ENCODE measurements at places on chromosomes 1 and 21.
A peak's percentile ranks its signal among the peaks of the same experiment; 100 is the strongest.

GRCh38 chr1:77398152-77398551 lies 116.3 kb downstream of the AK5 start:
- no peak for DNase-seq
- no peaks in the 10 kb centered on the region for H3K36me3 ChIP-seq
- no peaks in the 10 kb centered on the region for H3K4me1 ChIP-seq
- H3K27ac ChIP-seq: no peak overlapping the region

DNA sequence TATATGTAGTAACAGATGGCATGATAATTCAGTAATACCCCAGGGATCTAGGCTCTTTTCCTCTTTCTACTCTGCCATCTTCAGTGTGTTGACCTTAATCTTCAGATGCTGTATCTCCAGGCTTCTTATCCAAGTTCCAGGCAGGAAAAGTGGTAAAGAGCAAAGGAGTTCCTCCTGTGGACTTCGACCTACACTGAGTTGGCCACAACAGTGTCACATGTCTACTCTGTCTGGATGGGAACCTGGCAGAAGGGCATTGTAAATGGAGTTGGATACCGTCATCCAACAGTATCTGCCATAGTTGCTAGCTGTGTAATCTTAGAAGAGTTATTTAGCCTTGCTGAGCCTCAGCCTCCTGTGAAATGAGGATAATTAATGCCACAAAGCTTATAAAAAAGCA lies 21.9 kb downstream of the IL23R start:
- H3K27me3 ChIP-seq: no peaks in the 10 kb centered on the region
- H3K27ac ChIP-seq: no peak overlapping the region
- H3K4me1 ChIP-seq: no peaks in the 10 kb centered on the region

DNA sequence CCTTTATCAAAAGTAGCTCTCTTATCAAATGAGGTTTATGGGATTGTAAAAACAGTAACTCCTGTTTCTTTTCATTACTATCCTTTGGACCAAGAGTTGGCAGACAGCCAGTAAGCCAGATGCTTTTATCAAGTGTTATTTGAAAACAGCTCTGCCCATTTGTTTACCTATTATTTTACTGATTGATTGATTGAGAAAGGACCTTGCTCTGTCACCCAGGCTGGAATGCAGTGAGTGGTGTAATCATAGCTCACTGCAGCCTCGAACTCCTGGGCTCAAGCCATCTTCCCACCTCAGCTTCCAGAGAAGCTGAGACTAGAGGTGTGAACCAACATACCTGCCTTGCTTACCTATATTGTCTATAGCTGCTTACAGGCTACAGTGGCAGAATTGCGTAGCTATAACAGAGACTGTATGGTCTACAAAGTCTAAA lies 3.6 kb downstream of the PRKAB2 start:
- no peak overlapping the region for H3K27ac ChIP-seq
- peaks cover 40% of the 10 kb centered on the region for H3K4me1 ChIP-seq
- H3K27me3 ChIP-seq: no peaks in the 10 kb centered on the region
- no peak overlapping the region for H3K4me3 ChIP-seq
- H3K36me3 ChIP-seq: peaks cover 40% of the 10 kb centered on the region

DNA sequence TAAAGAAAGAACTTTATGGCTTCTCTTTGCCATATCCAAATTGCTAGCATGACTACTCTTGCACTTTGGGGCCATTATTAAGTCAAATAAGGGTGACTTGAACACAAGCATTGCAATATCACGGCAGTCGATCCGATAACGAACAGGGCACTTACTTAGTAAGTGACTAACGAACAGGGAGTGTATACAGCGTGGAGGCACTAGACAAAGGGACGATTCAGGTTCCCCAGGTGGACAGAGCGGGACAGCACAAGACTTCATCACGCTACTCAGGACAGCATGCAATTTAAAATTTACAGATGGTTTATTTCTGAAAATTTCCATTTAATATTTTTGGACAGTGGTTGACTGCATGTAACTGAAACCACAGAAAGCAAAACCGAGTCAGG lies 5.4 kb upstream of the PITHD1 start:
- no peak overlapping the region for H3K27ac ChIP-seq
- H3K27me3 ChIP-seq: no peaks in the 10 kb centered on the region
- no peak for DNase-seq
- no peak overlapping the region for H3K4me3 ChIP-seq
- peaks cover 17% of the 10 kb centered on the region for H3K4me1 ChIP-seq

DNA sequence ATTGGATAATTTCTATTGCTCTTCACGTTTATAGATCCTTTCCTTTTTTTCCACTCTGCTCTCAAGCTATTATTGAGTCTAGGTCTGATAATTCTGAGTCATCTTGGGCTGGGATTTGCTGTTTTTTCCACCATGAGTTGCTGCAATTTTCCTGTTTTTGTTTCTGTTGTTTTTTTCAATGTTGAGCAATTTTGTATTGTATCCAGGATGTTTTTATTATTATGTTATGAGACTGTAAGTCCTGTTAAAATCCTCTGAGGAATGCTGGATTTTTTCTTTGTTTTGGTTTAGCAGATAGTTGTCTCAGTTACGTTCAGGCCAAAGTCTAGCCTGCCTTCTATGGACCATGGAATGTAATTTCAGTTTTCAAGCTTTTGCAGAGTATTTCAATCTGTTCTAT lies 13.0 kb upstream of the SLC35A3 start:
- H3K4me3 ChIP-seq: no peak overlapping the region
- H3K4me1 ChIP-seq: no peaks in the 10 kb centered on the region
- no peak overlapping the region for H3K27ac ChIP-seq
- DNase-seq: no peak

DNA sequence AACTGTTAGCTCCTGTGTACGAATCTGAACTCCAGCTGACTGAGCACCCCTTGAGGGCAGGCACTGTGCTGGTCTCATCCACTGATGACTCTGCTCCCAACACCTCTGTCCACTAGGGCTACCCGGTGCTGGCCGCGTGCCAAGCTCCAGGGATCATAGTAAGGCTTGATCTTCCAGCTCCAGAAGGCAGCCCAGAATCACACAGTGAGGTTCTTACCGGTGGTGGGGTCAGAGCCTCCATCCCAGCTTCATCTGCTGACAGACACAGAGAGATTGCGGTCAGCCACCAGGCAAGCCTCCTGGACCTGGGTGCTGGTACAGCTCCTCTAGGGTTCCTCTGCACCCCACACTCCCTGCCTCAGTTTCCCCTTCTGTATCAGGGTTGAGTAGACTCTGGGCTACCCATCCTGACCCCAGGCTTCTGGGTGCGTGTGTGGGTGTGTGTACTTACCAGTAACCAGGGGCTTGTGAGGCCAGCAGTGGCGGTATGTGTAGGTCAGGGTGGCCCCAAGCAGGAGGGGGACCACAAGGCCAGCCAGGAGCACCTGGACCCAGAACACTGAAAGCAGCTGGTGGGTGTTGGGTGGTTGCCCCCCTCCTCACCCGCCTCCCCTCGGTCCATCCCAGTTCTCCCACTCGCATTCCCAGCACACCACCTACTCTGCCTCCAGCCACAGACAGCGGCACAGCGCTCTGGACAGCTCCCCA lies 3.4 kb downstream of the TNFRSF25 start:
- H3K4me1 ChIP-seq: peaks cover 22% of the 10 kb centered on the region
- peaks cover 47% of the 10 kb centered on the region for H3K27me3 ChIP-seq
- no peak for DNase-seq
- peaks cover 11% of the 10 kb centered on the region for H3K36me3 ChIP-seq
- no peak overlapping the region for H3K27ac ChIP-seq

- peak overlapping the region; percentile 42 for H3K4me3 ChIP-seq
- no peak overlapping the region for H3K27ac ChIP-seq
- no peaks in the 10 kb centered on the region for H3K36me3 ChIP-seq
- H3K4me1 ChIP-seq: peaks cover 87% of the 10 kb centered on the region
- peaks cover 80% of the 10 kb centered on the region for H3K27me3 ChIP-seq
Observed at GRCh38 chr1:20477348-20478056, 8.5 kb downstream of the CAMK2N1 start.

GRCh38 chr1:32775640-32776337 lies 41.4 kb downstream of the YARS1 start:
- H3K4me1 ChIP-seq: peaks cover 27% of the 10 kb centered on the region
- peaks cover 55% of the 10 kb centered on the region for H3K36me3 ChIP-seq
- H3K27me3 ChIP-seq: no peaks in the 10 kb centered on the region
- DNase-seq: no peak
- H3K27ac ChIP-seq: peak overlapping the region; percentile 93

DNA sequence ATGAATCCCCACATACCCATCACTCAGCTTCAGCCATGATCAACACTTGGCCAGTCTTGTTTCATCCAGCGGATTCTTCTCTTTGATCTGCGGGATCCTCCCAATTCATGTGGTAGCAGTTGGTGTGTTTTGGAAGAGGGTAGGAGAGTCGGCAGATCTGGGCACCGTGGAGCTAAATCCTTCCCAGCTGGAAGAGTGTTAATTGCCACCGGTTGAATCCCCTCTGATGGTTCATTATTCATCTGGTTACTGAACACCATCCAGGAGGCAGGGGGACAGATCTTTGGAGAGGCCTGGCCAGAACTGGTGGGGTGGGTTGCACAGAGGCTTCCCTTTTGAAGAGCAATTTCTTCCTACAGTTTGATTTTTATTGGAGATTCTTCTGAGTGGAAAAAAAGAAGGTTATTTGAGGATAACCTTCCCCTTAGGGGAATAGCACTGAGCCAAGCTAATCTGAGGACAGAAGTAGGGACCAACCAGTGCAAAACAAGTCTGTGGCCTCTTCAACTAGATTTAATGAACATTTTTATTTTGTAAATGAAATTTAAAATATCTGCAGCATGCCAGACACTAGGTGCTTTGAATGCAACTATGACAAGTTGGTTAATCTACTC lies 8.1 kb downstream of the NFASC start:
- peaks cover 46% of the 10 kb centered on the region for H3K4me1 ChIP-seq
- no peak overlapping the region for H3K27ac ChIP-seq

DNA sequence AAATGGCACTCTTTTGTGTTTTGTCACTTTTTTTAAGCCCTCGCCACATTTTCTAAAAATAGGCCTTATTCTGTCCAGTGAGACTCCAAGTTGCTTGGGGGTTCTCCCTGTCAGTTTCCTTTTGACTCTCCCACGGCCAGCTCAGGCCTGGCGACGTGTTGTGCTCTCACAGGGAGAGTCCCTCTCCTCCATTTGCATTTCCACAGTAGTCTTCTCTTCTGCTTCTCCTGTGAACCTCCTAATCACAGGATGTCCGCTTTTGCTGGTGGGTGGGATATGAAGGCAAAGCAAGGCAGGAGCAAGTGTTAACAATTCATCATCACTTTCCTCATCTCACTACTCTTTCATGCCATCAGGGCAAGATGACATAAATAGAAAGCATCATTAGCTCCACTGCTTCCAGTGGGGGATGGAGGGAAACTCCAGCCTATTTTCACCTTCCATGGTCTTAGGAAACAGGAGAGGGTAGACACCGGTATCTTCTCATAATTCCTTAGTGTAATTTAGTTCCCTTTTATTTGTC lies 99.8 kb downstream of the INTS7 start:
- no peaks in the 10 kb centered on the region for H3K27me3 ChIP-seq
- H3K36me3 ChIP-seq: peaks cover 2% of the 10 kb centered on the region
- no peak overlapping the region for H3K4me3 ChIP-seq
- no peak for DNase-seq
- peaks cover 50% of the 10 kb centered on the region for H3K4me1 ChIP-seq
- H3K27ac ChIP-seq: peak overlapping the region; percentile 55

DNA sequence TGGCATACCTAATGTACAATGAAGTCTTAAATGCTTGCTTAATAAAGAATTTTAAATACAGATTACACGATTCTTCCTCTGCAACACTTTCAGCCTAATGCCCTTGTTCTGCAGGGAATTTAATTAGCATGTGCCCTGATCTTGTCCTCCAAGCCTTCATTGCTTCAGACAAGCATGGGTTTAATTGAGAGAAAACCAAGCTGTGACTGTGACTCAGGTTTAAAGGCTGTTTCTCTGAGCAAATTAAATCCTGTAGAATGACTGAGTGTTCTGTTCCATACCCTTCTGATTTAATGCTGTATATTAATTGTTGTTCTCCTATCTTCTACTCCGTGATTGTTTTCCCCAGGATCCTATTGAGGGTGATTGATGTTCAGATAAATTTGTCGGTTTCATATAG lies 269.0 kb upstream of the PRMT6 start:
- no peak overlapping the region for H3K27ac ChIP-seq
- DNase-seq: no peak
- no peaks in the 10 kb centered on the region for H3K27me3 ChIP-seq
- H3K36me3 ChIP-seq: no peaks in the 10 kb centered on the region
- peaks cover 5% of the 10 kb centered on the region for H3K4me1 ChIP-seq
- no peak overlapping the region for H3K4me3 ChIP-seq

DNA sequence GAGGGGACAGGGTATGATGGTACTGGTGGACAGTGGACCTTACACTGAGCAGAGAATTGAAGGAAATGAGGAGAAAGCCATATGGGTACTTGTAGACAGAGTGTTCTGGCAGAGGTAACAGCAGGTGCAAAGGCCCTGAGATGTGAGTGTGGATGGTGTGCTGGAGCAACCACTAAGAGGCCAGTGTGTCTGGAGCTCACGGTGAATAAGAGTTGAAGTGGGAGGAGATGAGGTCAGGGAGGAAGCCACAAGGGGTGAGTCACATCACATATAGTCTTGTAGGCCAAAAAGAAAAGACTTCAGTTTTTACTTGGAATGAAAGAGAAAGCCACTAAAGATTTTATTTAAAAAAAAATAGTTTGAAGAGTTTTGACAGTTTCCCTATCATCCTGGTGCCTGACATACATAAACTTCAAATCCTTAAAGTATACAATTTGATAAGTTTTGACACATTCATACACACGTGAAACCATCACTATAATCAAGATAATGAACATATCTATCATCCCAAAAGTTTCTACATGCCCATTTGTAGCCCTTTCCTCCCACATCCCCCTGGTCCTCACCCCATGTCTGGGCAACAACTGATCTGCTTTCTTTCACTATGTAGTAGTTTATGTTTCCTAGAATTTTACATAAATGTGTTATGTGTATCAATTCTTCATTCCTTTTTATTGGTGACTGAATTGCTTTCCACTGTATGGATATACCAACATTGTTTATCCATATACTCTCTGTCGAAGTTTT lies 148.4 kb downstream of the GPATCH2 start:
- peaks cover 23% of the 10 kb centered on the region for H3K36me3 ChIP-seq
- no peaks in the 10 kb centered on the region for H3K4me1 ChIP-seq
- H3K27ac ChIP-seq: no peak overlapping the region
- H3K4me3 ChIP-seq: no peak overlapping the region

- no peak for DNase-seq
- H3K27me3 ChIP-seq: peaks cover 13% of the 10 kb centered on the region
- no peaks in the 10 kb centered on the region for H3K36me3 ChIP-seq
- no peak overlapping the region for H3K4me3 ChIP-seq
- H3K4me1 ChIP-seq: peaks cover 4% of the 10 kb centered on the region
- H3K27ac ChIP-seq: no peak overlapping the region
Observed at GRCh38 chr1:165476776-165477175, 31.9 kb upstream of the RXRG start.

GRCh38 chr1:61255358-61255703 lies 173.0 kb downstream of the NFIA start:
- H3K27ac ChIP-seq: no peak overlapping the region
- H3K4me1 ChIP-seq: peaks cover 23% of the 10 kb centered on the region
- no peak for DNase-seq
- H3K4me3 ChIP-seq: no peak overlapping the region
- H3K27me3 ChIP-seq: peaks cover 3% of the 10 kb centered on the region
- no peaks in the 10 kb centered on the region for H3K36me3 ChIP-seq
